Activated gamma-delta T cell treated with anti-CD3 and anti-CD28 coated beads, Interleukin-2, amount 50 U/mL, for 16 hours (primary cell): ENCODE measurements at places on chromosomes 3 and 15.

DNA sequence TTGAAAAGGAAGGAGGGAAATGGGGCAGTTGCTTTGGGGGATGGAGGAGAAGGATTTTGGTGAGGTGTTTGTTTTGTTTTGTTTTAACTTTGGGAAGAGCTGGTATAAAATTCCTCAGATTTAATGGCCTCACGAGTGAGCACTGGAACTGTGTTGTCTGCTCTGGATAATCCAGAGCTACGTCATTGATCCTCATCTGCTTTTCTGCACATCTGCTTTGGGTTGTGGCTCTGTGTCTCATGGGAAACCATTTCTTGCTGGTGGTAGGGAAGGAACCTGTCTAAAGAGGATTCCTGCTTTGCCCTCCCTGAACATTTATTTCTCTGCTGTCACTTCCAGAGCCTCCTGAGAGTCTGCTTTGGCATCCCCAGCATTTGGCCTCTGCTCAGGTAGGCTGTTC, 3.1 kb downstream of the SNRK start:
- DNase-seq, result no peak

DNA sequence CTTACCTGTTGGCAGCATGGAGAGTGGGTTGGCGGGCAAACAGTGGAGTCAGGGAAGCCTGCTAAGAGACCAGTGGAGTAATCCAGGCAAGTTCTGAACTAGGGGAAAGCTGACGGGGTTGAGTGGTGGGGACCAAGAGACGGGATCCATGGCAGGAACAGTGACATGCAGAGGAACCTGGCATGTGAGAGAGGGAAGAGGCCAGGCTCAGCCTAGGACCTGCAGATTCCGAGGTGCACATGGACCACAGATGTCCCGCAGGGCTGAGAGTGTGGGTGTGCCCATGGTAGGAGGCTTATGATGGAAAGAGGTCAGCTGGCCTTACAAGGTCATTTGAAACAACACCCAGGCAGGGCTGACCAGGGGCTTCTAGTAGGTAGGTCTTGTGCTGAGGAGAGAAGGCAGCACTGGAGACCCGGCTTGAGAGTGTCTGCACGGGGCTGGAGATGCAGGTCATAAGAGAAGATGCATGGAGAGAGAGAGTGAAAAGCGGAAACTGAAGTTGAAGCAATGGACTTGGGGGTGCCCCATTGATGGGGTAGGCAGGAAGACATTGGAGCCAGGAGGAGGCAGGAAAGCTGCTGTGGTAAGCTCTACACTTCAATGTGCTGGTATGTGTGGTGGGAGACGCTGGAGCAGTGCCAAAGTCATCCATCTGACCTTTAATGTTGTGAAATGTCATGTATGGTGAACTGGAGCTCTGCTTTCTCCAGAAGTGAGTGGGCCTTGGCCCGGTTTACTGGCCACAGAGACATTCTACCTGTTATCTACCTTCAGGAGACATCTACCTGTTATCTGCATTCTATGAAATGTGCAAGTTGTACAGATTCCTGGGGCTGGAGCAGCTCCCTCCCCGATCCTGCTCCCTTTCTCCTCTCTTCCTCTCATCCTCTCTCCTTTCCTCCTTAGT, 4.6 kb downstream of the SPSB4 start:
- DNase-seq, result no peak

GRCh38 chr3:71360180-71360579, 223.3 kb downstream of the FOXP1 start:
- no peak for DNase-seq

GRCh38 chr15:66164788-66165187, 88.8 kb downstream of the MEGF11 start:
- DNase-seq, result no peak

DNA sequence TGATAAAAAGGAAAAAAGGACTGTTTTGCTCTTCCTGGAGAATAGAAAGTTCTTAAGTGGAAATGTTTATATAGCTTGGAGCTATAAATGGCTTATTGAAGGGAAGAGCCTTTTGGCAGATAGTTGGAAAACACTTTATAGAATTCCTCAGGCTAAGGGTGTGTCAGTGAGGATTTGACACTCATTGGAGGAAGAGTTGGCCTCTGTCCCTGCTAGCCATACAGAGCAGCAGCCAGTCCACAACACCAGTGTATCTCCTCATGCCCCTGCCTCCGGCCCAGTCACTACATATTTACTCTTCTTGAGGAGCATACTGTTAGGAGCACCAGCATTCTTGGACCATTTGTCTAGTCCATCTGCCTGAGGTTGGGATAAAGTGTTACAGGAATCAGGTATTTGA, 36.2 kb downstream of the KLHL18 start:
- no peak for DNase-seq

DNA sequence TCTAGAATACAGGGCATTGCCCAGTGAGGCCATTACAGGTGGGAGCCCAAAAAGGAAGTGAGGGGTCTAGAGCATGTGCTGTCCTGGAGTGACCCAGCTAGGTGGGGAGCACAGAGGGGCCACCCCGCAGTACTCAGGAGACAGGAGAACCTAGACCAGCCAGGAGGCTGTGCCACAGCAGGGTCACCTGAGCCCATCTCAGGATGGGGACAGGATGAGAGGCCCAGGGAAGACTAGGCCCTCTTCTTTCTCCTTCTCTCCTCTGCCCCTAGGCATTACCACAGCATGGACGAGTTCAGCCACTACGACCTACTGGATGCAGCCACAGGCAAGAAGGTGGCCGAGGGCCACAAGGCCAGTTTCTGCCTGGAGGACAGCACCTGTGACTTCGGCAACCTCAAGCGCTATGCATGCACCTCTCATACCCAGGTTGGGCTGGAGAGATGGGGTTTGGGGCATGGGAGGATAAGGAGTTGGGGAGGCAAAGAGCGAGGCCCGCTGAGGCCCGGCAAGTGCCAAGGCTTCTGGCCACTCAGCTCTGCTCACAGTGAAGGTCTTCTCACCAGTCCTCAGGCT, 20.6 kb downstream of the LOXL1 start:
- no peak for DNase-seq

GRCh38 chr15:47974724-47975123, 146.1 kb upstream of the SLC24A5 start:
- no peak for DNase-seq

DNA sequence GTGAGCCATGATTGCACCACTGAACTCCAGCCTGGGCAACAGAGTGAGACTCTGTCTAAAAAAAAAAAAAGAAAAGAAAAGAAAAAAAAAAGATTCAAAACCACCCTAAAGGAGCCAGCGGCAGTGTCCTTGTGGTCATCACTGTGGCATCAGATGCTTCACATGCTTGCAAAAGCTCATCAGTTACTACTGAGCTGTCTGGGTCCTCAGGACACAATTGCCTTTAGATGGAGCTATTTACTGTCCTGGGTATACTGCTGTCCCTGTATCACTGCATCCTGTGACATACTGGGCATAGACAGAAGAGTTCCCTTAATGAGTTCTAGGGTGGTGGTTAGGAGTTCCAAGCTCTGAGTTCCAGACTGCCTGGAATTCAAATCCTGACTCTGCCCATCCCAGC, 85.8 kb downstream of the LINGO1 start:
- DNase-seq, result no peak

DNA sequence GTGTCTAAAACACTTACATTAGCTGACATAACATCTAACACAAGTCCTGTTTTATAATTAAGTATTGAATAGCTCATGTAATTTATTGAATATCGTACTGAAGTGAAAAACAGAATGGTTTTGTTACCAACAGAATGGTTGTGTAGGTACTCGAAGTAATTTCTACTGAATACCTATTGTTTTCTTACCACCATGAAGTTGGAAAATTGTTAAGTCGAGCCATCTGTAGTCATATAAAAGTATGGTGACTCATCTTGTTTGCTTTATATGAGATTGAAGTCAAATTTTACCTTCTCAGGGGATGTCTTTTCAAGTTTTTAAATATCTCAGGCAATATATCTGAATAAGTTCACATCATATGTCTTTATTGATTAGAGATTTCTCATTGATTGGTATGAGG, 37.6 kb downstream of the PIAS1 start:
- DNase-seq, result no peak

- DNase-seq, result no peak
Measured at GRCh38 chr3:63462732-63463131, 184.6 kb downstream of the SYNPR start.
